ENCODE measurements at places on chromosomes 3 and 15.

DNA sequence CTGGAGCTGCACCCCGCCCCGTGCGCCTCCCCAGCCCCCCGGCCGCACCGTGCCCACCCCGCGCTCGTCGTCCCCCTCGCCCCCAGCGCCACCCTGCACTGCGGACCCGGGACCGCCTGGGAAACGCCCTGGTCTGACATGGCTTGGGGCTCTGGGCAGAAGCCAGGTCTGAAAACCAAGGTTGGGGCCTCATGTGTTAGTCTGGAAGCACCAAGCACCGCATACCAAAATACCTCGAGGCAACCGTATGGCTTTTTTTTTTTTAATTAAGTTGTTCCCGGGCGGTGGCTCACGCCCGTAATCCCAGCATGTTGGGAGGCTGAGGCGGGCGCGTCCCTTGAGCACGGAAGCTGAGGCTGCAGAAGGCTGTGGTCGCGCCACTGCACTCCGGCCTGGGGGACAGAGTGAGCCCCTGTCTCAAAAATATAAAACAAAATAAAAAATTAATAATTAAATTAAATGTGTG is 91.5 kb upstream of the CHD2 start:
- no peak for DNase-seq

DNA sequence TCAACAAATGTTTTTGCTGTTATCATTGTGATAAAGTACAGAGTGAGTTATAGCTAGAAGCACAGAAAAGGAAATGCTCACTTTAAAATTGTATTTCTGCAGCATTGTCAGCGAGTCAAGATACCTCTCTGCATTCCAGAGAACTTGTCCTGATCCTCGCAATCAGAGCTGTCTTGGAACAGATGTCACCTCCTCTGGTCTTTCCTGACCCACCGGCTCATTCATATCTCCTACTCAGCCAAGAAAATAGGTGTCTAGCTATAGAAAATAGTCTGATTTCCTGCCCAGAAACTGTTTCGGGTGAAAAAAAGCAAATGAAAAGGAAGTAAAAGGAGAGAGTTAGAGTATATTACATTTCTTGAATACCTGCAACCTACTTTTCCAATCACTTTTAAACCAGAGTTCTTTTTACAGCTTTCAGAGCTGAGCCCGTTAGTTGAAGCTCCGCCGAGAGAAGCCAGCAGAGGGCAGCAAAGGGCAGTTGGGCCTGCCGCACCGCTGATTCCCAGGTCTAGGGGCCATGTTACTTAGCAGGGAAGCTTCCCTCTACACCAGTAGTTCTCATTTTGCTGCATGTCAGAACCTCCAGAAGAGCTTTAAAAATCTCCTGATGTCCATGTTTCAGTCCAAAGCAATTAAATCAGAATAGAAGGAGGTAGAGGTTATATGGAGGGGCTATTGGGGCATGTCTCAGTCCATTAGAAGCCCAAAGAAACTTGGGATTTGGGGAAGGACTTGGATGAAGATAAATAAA is 185.7 kb upstream of the THRB start:
- DNase-seq: peak; percentile 36

GRCh38 chr3:17501745-17502144 is 240.7 kb downstream of the TBC1D5 start:
- no peak for DNase-seq

- no peak for DNase-seq
These were observed 18.0 kb upstream of the ZXDC start for GRCh38 chr3:126493739-126494138.

DNA sequence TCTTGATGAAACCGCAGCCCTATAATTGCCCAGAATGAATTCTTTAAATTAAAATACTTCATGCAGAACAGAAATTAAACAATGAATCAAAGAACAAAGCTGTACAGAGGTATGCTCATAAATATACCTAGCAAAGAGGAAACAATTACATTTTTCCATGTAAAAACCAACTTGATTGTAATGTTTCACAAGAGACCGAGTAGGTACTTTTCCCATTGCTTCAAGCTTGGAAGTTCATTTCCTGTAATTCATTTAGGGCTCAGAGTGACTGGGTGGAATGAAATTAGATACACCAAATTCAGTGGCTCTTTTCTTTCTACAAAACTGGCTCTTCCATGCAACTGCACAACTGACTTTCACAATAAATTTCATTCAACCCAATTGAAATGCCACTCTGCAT is 51.4 kb downstream of the FHIT start:
- DNase-seq: no peak

- DNase-seq: no peak
These were observed 215.9 kb downstream of the THSD4 start for GRCh38 chr15:71331173-71331572.

DNA sequence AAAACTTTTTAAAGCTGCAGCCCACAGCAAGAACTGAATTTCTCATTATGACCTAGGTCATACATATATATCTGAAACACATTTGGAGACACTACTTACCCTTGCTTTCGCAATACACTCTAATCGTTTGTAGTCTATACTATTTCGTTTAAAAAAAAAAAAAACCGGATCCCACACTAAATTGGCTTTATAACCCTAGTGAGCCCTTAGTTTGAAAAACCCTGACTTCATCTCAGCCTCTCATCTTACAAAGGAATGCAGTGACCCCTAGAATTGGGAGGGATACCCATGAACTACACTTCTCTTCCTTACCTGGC is 4.2 kb downstream of the RARRES1 start:
- DNase-seq: no peak

GRCh38 chr3:152402695-152403451 is 134.1 kb downstream of the MBNL1 start:
- peak; percentile 42 for DNase-seq

- no peak for DNase-seq
These were observed 58.8 kb downstream of the CFAP20DC start for GRCh38 chr3:58991026-58991425.

- no peak for DNase-seq
These were observed 121.3 kb upstream of the ZNF717 start for GRCh38 chr3:75906555-75907112.

DNA sequence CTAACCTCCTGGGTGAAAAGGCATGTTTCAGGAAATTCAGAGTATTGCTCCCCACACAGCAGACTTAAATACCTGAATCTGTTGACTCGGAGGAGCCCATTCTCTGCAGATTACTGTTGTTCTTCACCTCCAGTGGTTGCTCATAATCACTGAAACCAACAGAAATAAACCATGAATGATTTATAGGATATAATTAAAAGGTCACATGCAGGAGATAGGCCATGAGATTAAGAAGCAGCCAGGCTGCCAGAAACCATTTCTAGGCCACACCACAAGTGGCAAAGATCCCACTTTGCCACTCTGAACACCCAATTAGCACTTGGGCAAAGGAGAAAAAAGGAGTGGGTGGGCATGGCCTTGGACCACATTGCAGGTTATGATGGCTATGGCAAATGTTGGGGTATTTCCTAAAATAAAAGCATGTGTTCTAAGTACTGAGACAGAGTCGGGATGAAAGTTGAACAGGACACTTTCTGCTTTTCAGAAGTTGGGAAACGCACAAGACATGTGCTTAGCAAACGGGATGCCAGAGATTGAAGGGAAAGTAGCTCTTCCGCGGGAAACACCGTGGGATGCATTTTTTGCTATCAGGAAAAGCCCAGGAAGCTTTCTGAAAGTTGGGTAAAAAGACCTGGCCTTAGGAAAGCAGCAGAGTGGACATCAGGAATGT is 1.5 kb downstream of the CDC25A start:
- no peak for DNase-seq

DNA sequence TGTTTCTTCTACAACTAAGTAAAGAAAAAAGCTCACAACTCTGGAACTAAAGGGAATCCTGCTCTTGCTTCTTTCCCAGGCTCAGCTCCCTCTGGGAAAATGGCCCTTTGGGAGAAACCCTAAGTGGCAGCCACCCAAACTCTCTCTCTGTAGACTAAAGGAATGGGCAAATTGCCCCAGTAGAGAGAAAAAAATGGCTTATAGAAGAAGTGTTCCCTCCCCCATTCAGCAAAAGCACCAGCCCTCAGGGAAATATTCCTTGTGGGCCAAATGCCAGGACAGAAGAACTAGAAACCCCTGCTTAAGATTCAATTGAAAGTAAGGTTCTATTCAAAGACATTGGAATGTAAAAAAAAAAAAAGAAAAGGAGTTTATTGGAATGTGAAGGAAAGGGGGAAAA is 603.7 kb upstream of the ALCAM start:
- no peak for DNase-seq

DNA sequence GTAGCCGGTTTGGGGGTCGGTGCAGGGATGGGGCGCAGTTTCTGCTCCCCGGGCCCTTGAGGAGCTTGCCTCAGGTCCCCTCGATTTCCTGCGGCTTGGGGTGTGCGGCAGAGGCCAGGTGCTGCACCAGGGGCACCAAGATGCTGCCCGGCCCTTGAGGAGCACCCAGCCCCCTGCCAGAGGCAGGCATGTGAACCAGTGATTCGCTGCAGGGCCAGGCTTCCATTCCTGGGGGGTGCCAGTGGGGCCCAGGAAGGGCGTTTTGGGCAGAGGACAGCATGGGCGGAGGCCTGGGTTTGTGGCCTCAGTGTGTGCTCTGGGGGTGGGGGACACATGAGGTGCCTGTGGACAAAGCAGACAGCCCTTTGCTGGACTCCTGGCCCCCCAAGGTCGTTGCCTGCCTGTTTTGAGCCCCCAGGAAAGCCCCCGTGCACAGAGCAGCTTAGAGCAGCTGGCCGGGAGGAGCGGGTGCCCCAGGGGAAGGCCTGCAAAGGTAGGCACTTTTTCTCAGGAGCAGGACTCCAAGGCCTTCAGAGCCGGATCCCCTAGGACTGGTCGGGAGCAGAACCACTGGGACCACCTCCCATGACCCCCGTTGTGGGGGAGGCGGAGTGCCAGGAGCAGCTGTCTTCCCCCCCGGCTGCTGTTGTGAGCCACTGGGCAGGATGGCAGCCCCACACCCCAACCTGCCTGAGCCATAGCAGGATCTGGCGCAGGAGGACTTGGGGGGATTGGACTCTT is 1.6 kb downstream of the PLXNA1 start:
- DNase-seq: no peak

DNA sequence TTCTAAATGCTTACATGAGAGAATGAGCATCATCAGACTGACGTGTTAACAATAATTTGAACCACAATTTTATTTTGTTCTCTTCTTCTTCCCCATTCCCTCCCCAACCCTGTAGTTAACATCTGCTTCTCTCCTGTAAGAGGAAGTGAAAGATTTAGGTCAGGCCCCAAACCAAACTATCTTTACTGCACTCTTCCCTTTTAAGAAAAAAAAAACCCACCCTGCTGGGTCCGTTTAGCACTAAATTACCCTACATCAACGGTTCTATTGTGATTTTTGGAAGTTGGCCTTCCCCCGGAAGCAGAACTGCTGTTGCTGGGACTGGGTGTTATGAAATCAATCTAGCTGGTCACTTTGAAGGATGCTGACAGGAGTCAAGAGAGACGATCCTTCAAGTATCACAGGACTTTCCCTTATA is 49.4 kb downstream of the NFKBIZ start:
- peak; percentile 34 for DNase-seq

DNA sequence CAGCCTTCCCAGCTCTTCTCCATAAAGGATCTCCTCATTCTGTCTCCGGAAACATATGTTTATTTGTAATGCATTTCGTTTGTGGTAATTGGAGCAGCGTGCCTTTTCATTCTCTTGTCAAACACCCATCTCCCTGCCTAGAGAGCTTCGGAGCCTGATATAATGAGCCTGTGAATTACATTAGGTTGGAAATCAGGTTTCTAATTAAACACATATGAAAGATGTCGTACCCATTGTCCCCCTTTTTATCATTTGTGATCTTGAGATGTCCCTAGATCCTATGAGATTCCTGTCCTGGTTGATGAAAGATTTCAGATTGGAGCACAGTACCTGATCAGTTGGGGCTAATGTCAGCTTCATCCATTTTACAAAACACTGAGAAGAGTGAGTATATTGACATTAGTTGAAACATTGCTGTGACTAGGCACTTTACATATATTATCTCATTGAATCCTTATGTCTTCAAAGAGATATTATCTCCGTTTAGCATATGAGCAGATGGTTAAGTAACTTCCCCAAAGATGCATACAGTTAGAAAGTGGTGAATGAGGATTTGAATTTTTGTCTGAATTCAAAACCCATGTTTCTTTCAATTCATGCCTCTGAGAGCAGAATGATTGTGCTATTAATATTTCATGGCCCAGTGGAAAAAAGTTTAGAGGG is 23.1 kb downstream of the SYN2 start:
- DNase-seq: no peak
